ENCODE measurements at places on chromosomes 4 and X.

- peak; percentile 75 for DNase-seq
These were observed 10.3 kb downstream of the RTL5 start for GRCh38 chrX:72121383-72121782.

GRCh38 chr4:37666625-37667071, 19.5 kb downstream of the RELL1 start:
- DNase-seq: peak; percentile 86

GRCh38 chr4:145984563-145984962, 45.9 kb upstream of the ZNF827 start:
- no peak for DNase-seq

- DNase-seq: no peak
These were observed 96.7 kb upstream of the MXRA5 start for GRCh38 chrX:3443184-3443583.

DNA sequence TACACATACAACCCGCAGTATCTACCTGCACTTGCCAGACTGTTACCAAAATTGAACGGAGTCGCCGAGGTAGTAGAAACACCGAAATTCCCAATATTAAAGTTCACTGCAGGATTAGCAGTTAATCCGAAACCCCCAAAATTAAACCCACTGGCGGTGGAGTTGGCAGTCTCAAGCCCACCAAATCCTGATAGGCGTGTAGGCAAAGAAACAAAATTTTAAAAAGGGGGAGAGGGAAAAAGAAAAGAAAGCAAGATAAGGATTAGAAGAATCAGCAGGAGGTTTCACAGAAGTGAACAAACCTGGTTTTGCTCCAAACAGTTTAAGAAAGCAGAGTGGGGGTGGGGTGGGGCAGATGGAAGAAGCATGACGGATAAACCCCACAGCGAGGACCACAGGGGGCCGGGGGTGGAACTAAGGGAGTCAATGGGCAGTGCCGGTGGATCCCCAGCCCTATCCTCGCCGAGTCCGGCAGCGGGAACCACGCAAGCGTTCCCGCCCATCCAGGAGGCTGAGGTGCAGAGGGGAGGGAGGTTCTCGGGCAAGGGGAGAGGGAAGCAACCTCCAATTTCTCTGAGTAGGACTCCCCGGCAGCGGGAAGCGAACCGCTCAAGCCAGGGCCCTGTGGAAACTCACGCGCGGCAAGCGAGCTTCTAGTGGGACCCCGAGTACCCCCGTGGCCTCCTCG, 599 bp downstream of the NUP54 start:
- DNase-seq: peak; percentile 59

DNA sequence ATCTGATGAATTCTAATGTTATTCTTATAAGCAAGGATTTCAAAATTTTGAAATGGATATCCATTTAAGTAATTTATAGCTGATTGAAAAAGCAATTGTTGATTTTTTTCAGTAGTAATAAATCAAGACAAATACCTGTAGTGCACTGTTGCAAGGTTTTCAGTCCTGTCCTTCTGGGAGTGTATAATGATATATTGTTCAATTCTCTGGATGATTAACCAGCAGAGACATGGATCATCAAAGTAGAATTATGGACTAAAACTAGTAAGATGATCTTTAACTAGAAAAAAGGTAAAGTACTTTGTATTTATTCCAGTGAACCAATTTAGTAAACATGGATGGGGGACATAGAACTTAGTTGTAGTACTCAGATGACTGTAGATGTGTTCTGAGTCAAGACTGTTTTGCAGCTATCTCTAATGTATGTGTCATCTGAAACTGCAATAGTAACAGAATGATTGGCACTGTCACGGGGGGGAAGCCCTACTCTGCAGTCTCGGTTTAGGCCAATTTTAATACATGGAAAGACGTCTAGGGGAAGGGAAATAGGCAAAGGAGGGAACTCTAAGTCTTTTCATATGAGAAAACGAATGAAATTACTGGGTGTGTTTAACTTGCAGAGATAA, 121.9 kb downstream of the GLRA3 start:
- DNase-seq: no peak

- no peak for DNase-seq
These were observed 81.3 kb downstream of the HMGN5 start for GRCh38 chrX:81120258-81120935.

DNA sequence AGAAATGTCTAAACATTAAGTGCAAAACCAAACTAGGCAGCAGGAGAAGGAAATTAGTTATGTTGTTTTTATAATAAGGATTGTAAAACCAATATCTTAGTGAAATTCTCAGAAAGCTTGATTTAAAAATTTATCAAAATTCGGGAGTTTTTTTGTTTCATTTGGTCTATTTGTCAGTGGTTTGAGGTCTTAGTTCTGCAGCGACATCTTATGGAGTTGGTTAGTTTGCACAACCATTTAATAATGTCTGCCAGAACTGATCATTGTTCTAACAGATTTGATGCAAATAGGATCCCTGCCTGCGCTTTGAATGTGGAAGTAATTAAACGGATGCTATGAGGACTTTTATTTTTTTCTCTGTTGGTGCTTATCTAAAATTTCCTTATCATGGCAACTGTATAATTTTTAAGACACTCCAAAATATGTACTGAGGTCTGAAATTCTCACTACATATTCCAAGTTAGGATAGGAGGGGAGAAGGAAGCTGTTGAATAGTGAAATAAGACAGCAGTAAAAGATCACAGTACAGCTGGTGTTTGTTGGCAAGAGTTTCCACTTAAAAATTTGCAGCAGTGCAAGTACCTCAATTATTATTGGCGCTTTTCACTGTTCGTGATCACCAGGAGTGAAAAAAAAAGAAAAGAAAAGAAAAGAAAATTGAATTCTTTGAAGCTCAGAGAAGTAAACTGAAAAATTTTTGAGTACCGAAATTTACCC, 2521.4 kb downstream of the ARAP2 start:
- DNase-seq: peak; percentile 68

DNA sequence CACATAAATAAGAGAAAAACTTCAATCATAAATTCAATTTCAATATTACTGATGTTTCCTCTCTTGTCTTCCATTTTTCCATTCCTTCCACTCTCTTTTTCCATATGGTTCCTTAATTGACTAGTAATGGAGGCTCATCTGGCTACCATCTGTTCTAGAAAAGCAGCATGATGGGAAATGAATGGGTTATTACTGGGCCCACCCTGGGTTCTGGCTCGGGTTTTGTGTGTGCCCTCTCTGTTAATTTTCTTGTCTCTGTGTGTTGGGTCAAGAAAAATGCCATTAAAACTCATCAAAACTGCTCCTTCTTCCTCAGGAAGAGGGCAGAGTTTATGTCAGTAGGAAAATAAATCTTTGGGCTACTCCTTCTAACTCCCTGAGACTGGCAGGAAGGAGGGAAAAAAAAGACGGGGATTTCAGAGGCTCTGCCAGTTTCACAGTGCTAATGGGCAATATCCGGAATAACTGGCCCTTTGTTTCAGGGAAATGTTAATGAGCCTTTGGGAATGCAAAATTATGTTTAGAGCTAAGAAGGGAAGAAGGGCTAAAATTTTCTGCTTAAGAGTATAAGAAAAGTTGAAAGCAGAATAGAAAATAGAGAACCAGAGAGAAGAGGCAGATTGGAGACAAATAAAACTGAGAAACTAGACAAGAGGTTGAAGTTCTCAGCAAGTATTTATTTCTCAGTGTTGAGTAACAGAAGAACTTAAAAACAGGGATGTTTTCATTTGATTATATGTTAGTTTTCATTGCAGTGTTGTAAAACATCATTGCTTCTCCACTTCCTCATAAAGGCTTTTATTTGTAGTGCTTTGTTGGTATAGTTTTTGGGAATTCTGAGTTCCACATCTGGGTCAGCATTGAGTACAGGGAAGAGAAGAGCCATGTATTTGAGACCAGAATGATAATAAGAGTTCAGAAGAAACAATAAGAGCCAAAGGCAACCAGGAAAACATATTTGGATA, 19.7 kb downstream of the GABRB1 start:
- no peak for DNase-seq

DNA sequence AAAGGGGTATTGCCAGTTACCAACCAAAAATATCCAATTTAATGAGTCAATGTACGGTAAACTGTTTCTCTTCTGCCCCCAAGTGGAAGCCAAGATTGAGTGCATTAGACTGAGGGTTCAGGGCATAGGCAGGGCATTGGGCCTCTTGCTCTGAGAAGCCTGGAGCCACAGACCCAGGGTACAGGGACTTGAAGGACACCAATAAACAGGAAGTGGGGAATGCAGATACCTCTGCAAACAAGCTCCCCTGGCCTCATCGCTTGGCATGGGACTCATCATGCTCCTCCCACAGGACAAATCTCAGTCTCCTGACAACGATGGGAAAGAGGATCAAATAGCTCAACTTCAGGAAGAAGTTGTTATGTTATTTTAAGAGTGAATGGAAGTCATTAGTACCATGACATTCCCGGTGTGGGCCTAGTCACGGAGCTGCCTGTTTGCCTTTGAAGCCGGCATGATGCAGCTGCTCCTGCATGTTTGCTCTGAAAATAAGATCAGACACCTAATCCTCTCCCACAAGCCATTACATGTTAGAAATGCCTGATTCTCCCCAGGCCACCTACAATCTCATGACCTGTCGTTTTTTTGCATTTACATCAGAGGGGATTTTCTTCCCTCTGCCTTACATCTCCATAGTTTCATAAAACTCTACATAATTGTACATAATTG, 224.2 kb downstream of the RCHY1 start:
- DNase-seq: peak; percentile 2

DNA sequence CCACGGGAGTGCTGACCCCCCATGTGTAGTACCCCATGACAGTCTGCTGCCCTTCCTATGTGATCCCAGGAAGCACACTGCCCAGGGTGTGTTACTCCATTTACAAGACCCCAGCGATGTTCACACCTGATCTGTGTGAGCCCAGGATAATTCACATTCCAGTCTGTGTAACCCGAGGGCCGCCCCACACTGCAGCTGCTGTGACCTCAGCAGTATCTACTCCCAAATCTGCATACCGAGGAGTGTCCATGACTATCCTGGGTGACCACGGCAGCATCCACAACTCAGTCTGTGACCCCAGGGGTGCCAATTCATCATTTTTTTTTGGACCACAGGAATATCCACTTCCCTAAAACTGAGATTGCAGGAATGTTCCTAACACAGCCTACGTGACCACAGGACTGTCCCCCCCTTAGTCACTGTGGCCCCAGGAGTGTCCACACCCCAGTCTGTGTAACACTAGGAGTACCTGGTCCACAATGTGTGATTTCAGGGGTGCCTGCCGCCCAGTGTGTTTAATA, 7.8 kb upstream of the GLOD5 start:
- DNase-seq: no peak

- DNase-seq: peak; percentile 85
These were observed 26.8 kb upstream of the TMEM184C start for GRCh38 chr4:147590249-147590920.
